SJCRH30 (cell line): ENCODE measurements at places on chromosomes 11 and 22.
A peak's percentile ranks its signal among the peaks of the same experiment; 100 is the strongest.

GRCh38 chr11:39960206-39960605 is 1499.2 kb downstream of the LRRC4C start:
- no peak for DNase-seq

- no peak for DNase-seq
Measured at GRCh38 chr11:15967166-15967565, 389.2 kb downstream of the SOX6 start.

- no peak for DNase-seq
Measured at GRCh38 chr22:17350292-17350691, 19.0 kb upstream of the CECR2 start.

GRCh38 chr11:61742391-61742790 is 10.0 kb upstream of the MYRF start:
- peak; percentile 37 for DNase-seq

- no peak for DNase-seq
Measured at GRCh38 chr11:123587044-123587443, 67.4 kb downstream of the SCN3B start.

DNA sequence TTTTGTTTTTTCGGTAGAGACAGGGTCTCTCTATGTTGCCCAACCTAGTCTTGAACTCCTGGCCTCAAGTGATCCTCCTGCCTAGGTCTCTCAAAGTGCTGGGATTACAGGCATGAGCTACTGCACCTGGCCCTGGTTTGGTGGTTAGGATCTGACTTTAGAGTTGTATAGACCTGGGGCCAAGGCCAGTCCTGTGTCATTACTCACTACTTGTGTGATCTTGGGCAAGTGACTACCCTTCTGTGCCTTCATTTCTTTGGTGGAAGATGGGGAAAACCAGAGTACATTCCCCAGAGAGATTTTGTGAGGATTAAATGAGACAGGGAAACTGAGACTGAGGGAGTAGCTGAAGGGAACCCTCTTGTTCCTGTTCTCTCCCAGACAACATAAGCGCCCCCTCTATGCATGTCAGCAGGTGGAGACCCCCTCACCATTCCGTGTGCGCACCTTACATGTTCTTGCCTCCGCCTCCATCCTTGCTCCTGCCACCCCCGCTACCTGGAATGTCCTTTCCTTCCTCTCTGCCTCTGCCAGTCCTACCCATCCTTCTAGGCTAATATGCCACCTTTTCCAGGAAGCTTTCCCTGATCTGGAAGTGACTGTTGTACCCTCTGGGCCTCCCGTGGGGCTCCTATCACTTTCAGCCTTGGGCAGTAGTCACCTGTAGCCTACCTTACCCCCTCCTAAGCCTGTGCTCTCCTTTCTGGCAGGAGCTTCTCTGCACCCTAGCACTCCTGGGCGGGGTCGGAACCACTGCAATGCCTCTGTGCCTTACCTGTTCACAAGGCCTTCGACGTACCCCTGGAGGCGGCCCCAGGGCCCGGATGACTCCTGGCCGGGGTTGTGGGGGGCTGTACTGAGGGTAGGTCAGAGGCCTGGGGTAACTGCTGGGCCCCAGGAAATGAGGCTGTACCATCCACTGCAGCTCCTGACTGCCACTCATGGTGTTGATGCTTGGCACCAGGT is 3.9 kb downstream of the FOSL1 start:
- no peak for DNase-seq

GRCh38 chr11:126824035-126824607 is 176.4 kb downstream of the KIRREL3 start:
- no peak for DNase-seq

DNA sequence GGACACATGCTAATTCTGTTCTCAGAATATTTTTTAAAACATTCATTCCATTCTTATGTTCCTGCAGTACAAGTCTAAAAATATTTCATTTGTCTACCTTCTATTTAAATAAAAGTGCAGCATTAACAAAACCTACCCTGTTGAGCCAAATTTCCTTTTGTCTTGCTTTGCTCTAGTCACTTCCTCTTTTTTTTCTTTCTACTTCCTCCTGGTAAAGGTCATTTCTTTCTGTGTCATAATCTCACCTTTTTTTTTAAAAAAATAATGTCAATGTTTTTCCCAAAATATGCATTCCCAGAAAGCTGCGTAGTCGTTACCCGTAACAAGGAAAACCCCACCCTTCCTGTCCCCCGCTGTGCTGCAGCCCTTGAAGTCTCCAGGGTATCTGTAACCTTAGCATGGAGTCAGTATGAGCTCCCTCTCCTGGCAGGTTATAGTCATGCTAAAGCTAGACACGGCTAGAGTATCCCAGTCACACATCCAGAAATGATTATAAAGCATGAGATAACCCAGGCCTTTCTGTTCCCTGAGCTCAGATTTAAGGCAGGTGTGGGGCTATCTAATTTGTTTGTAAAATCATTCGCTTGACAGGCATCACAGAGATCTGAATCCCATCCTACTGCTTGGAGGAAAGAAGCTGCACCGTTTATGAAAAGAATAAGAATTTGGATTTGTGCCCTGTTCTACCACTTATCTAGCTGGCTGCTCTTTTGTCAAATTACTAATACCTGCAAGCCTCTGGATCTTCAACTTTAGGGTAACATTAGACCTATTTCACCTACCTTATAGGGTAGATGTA is 51.1 kb upstream of the EED start:
- DNase-seq = peak; percentile 93

DNA sequence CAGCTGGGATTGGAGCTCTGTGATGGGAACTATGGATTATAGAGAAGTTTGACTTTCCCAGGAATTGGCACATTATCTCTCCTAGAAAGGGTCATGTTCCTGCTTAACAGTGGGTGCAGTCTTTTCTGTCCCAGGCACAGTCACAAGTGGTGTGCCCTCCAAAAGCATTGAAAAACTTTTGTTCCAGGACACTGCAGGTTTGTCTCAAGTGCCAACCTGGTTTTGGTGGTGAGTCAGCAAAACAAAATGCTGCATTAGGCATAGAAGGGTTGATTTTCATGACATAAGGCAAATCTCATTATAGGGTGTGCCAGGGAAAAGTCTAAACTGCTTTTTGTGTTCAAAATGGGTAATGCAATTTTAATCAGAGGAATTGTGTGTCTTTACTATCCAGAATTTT is 4.9 kb downstream of the HTATIP2 start:
- no peak for DNase-seq

- DNase-seq = no peak
Measured at GRCh38 chr11:111718436-111718835, 47.8 kb downstream of the PPP2R1B start.

DNA sequence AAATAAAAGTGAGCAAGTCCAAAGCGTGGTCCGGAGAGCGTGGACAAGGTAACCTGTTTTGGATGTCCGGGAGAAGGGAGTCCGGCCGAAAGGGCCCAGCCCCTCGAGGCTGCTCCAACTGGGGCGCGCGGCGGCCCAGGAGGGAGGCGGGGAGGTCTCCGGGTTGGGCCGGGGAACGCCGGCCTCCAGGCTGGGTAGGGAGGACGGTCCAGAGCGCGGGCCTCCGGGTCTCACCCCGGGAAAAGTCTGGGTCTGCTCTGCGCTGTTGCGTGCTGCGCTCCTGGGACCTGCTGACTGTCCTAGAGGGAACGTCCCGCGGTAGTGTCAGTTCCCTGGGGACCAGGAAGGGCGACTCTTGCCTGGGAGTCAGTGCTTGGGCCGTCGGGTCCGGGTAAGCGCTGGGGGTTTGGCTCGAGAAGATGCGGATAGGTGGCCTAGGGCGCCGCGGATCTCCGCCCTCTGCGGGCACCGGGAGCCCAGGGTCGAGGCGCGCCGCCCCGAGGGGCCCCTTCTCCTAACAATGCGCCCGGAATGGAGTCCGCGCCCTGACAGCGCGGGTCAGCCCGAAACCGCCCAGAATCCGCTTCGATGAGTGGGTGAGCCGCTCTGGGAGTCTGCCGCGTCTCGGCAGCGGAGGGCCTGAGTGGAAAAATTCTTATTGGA is 988 bp upstream of the FLI1 start:
- no peak for DNase-seq

- no peak for DNase-seq
Measured at GRCh38 chr22:30564761-30565119, 9.7 kb downstream of the GAL3ST1 start.

GRCh38 chr11:83557653-83558052 is 271.5 kb upstream of the CCDC90B start:
- no peak for DNase-seq

DNA sequence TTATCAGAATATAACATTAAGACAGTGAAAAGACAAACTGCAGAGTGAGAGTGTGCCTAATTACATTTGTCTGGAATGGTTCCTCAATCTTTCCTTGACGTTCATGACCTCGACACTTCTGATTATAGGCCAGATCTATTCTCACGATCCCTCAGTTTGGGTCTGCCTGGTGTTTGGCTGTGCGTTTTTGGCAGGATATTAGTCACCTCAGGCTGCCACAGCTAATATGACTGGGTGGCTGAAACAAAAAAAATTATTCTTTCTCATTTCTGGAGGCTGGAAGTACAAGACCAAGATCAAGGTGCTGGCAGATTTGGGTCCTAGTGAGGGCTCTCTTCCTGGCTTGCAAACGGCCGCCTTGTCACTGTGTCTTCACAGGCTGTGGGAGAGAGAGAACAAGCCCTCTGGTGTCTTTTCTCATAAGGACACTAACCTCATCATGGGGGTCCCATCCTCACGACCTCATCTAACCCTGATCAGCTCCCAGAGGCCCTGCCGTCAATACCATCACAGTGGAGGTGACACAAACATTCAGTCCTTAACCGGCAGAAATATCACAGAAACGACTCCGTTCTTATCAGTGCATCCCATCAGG is 23.2 kb downstream of the IFITM10 start:
- DNase-seq = no peak

GRCh38 chr11:94750319-94751217 is 17.6 kb upstream of the AMOTL1 start:
- DNase-seq = no peak

GRCh38 chr11:130918081-130918480 is 1.8 kb upstream of the SNX19 start:
- DNase-seq = no peak

DNA sequence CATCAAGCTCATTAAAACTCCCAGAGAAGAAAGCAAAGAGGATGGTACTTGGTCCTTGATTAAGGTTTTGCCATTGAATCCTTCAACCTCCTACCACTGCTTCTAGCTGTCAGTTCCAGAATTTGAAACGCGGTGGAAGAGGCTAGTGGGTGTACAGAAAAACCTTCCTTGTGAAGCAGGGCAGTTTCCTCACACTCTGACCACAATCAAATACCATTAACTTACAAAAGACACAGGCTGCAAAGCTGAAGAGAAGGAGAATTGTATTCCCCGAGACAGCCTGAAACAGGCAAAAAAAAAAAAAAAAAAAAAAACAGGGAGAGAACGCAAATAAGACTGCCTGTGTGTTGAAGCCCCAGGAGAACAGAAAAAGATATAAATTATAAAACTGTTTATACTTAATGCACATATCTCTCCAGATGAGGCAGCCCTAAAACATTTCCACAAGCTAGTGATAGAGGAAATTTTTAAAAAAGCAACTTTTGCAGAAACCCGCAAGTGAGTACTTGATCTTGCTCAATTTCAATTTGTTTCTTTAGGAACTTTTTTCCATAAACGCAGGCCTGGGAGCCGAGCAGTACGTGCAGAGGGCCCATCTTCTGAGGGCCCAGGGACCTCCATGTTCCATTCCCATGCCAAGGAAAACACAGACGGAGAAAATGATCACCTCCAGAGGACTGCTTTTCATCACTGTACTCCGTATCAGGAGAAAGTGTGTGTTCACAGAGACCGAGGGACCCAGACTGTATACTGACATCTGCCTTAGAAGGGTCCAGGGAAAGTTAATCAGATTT is 218.7 kb upstream of the BLID start:
- DNase-seq = no peak

DNA sequence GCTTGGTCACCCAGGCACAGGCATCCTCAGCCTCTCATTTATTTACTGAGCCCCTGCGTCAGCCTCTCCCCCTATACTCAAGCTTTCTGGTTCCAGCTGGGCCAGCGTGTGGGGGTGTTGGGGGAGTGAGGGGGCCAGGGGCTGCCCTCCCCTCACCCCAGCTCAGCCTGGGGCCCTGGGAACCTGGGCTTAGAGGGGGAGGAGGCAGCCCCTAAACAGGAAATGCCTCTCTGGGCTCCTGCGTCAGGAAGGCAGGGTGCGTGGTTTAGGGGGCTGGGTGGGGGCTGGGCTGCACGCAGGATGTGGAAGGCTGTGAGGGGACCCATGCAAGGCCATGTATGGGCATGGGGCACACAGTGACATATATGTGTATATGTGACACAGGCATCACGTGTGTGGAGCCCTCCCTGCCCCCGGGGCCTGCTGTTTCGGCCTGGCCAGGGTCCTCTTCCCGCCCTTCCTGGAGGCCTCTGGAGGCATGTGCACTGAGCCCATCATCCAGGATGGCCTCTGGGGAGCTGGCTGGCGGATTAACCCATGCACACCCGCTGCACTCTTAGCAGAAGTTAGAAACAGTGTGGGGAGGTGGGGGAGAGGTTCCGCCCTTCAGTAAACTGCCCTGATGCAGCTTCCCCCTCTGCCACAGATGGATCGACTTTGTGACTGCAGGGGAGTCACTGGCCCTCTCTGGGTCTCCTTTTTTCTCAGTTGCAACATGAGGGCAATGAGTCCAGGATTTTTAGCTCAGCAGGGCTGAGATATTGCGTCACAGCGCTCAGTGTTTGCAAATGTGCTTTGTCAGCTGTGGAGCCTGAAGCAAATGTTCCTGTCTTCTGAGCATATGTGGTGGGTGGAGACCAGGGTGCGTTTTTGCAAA is 1.1 kb upstream of the CD248 start:
- DNase-seq = peak; percentile 64

DNA sequence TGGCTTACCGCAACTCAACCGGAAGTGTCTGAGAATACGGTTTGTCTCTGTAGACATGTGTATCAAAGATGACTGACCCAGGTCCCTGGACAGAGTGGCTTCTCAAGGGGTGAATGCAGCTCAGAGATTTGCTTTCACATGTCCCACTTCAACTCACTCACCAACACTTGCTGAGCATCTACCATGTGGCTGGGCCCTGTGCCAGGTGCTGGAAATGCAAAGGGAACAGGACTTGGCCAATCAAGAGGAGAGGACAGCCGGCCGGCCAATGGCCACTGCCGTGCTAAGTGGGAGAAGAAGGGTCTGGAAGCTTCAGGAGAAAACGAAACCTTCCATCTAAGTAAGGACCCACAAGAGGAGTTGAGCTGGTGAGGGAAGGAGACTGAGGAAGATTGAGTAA is 151.3 kb downstream of the CEP164 start:
- DNase-seq = no peak

DNA sequence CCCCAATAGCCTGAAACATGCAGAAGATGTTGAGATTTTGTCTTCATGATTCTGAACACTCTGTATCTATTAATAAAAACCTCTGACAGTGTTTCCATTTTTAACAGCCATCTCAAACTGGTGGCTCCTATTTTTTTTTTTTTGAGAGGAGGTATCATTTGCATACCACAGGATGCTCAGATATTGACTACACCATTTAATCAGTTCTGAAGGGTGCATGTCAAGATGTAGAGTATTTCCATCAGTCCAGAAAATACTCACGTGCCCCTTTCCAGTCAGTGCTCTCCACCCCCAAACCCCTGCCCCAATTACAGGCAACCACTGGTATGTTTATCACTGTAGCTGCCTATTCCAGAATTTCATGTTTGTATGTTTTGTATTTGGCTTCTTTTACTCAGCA is 85.3 kb upstream of the SORL1-AS1 start:
- DNase-seq = no peak

GRCh38 chr11:128164080-128164741 is 423.1 kb downstream of the ETS1 start:
- DNase-seq = no peak

- DNase-seq = peak; percentile 54
Measured at GRCh38 chr11:44029977-44030911, 17.5 kb upstream of the ACCSL start.

GRCh38 chr22:47388778-47389177 is 626.3 kb downstream of the TBC1D22A start:
- DNase-seq = no peak

- no peak for DNase-seq
Measured at GRCh38 chr11:60930394-60930793, 6.1 kb downstream of the TMEM132A start.
